Erythroblast (primary cell): ENCODE measurements at places on chromosomes 1 and 21.
A peak's percentile ranks its signal among the peaks of the same experiment; 100 is the strongest.

DNA sequence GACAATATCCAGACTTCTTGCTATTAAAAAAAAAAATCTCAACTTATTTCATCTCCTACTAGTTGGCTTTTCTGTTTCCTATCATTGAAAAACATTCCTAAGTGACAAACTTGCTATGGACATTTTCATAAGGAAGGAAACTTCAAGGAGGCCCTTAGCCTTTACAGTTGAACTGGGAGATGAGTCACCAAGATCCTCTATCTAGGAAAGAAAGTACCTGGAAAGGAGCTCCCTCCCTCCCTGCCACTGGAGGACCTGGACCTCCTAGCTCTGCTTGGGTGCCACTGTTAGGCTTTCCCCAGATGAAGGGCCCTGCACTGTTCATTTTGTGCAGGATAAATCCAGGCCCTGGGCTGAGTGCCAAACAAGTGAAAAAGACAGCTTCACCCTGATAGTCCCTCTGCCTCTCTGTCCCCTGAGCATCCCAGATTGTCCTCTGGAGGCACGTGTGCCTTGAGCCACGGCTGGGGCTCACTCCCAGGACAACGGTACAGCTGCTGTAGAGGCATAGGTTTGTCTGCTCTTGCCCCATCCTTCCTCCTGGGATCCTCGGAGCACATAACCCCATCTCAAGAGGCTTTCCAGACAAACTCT, 40.2 kb upstream of the SOX13 start:
- no peak for DNase-seq

- DNase-seq, result no peak
Observed at GRCh38 chr1:190022709-190023108, 455.0 kb downstream of the BRINP3 start.

- DNase-seq, result no peak
Observed at GRCh38 chr1:31417148-31417547, 4.1 kb downstream of the SERINC2 start.

DNA sequence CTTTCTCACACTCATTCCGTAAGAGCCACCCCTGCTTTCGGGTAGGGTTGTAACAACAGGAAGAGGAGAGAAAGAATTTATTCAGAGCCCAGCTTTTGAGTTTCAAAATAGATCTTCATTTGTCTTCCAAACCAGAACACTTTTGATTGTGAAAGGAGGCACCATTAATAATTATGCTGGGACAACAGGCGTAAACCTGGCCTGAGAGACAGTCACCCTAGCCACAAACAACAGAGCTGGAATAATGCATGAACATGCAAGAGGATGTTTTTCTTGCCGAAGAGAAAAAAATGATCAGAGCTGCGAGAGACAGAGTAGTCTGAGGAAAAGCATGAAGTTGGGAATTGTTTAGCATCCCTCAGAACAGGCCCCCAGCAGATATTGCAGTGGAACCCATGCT, 18.5 kb upstream of the GREM2 start:
- no peak for DNase-seq

DNA sequence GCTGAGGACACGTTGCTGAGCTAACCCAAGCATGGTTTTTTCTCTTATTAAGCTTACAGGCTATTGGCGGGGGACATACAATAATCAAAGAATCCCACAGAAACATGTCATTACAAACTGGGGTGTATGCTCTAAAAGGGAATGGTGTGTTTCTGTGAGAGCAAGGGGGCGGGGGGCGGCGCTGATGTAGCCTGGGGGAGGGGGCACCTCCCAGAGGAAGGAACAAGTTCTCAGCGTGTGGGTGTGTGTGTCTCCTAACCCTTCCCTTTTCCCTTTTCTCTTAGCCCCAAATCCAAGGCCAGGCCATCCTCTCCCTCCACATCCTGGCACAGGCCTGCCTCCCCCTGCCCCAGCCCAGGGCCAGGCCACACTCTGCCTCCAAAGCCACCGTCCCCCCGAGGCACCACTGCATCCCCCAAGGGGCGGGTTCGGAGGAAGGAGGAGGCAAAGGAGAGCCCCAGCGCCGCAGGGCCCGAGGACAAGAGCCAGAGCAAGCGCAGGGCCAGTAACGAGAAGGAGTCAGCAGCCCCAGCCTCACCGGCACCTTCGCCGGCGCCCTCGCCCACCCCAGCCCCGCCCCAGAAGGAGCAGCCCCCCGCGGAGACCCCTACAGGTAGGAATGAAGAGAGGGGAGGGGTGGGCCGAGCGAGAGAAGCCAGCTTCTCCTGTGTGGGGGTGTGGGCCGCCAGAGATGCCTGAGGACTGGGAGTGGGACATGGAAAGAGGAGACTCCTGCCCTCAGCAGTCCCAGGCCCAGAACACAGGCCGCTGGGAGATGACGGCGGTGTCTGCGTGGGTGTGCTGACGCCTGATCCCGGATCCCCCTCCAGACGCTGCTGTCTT, 21.9 kb downstream of the MAP7D1 start:
- DNase-seq, result no peak

- DNase-seq, result no peak
Observed at GRCh38 chr1:18410407-18410806, 70.3 kb upstream of the KLHDC7A start.

DNA sequence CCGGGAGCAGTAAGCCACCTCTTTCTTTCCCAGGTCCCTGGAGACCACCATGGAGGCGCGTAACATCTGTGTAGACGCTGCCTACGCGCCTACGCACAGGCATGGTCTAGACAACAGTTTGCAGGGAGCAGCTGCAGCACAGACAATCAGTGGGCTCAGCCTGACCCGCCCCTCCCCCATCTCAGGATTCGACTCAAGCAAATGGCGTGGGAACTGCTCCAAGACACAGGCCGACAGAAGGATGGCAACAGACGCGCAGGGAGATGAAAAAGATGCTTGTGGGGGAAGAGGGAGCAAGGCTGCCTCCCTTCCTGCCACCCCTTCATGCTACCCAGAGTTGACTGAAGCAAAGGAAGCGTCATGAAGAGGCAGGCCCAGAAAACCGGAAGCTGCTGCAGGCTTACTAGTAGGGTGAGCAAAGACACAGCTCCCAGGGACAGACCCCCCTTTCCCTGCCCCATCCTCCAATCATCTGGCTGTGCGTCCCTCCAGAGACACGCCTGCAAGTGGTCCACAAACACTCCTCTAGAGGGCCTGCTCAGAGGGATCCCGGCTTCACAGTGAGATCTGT, 19.5 kb downstream of the STK40 start:
- DNase-seq, result no peak

- DNase-seq, result peak; percentile 19
Observed at GRCh38 chr1:9687120-9687873, 35.8 kb downstream of the PIK3CD start.

DNA sequence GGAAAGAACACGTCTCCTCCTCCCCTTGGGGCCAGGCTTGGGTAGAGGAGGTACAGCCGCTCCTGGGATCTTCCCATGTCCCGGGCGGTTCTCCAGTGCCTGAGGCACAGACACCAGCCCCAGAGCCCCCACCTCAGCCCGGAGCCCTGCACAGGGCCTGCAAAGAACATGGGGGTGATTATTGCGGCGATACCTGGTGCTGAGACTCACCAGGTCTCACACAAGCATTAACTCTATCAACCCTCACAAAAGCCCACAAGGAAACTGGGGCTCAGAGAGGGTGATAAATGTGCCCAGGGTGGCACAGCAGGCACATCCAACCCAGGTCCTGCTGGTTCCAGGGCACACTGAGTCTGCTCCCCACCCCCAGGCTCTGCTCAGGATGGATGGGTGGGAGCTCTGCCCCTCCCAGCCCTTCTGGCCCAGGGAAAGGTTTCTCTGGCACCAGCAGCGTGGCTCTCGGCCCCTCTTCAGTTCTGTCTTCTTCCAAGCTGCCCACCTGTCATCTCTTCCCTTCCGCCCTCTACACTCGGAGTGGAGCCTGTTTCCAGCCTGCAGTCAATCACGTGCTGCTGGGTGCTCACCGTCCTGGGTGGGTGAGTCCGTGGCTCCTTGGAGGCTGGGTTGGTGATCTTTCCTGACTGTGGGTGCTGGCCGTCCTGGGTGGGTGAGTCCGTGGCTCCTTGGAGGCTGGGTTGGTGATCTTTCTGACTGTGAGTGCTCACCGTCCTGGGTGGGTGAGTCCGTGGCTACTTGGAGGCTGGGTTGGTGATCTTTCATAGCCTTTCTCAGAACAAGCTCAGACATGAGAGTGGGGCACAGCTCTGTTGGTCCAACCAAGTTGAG, 53.6 kb upstream of the AJAP1 start:
- DNase-seq, result no peak

- DNase-seq, result no peak
Observed at GRCh38 chr1:91685994-91686393, 185.3 kb downstream of the CDC7 start.

DNA sequence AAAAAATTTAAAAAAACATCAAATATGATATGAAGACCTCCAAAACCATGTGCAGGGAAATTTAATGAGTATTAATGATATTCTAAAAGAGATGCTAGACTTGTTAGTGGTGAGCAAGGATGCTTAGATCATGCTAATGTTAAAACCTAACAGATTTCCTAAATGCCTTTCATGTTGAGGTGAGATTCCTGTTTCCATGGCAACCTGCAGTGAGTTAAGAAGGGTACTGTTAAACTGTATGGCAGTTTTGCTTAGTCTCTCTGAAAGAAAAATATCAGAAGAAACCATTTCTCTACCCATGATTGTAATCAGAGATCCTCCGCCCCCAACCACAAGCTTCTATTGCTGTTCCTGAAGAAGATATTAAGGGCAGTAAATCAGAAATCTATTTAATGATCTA, 321.6 kb upstream of the LRRC7 start:
- DNase-seq, result no peak
